Ascending aorta (tissue), 2 donors: ENCODE measurements at places on chromosomes 11 and 22. TPM values are rescaled to one million over a fixed set of nuclear protein-coding genes. Genes with fewer than 3 reads are reported as not detected.
A peak's percentile ranks its signal among the peaks of the same experiment; 100 is the strongest.

DNA sequence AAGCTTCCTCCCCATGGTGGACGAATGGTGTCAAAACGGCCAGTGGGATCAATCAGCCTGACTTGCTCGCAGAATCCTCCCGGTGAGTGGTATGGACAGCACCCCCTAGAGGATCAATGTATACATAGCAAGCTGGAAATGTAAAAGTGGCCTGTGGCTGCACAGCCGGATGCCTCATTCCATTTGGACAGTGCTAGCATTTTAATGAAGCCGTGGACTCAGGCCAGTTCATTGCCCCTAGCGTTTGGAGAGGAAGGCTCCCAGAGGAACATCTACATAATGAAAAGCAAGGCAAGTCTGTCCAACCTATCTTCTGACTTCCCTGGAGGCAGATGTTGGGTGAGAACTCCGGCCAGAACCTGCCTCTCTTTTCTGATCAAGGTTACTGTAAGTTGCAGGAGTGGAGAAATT lies 942.3 kb downstream of the NTM start:
- DNase-seq = no peak

DNA sequence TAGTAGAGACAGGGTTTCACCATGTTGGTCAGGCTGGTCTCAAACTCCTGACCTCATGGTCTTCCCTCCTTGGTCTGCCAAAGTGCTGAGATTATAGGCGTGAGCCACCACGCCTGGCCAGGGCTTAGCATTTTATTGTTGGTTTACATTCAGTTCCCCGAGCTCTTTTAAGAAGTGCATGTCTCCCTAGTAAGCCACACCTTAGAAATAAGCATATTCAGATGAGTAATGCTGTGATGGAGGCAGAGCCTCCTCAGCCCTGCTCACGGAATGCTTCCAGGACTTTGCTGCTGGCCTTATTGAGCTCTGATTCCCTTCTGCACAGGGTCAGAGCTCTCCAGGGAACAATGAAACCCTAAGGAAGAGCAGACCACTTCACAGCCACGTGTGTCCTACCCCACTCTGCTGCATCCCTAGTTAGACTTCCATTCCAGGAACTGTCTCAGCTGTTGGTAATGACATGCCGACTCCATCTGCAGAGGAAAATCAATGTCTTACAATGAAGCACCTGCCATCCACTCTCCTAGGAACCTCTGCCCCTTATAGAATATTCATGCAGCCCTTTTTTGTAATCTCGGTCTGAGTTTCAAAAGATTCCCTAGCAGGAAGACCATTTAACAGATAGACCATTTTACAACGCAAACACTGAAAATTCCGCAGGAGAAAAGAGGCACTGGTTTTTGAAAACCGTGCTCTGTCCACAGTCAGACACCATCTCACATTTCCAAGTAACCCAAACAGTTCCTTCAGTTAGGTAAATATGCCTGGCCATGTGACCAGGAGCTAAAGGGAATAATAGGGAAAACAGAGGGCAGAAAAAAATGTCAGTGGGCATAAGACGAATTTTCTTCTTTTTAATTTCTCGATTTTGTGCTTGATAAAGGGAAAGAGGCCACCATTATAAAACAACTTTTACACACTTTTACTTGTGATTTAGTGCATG lies 1.7 kb upstream of the JAM3 start:
- no peak for DNase-seq

DNA sequence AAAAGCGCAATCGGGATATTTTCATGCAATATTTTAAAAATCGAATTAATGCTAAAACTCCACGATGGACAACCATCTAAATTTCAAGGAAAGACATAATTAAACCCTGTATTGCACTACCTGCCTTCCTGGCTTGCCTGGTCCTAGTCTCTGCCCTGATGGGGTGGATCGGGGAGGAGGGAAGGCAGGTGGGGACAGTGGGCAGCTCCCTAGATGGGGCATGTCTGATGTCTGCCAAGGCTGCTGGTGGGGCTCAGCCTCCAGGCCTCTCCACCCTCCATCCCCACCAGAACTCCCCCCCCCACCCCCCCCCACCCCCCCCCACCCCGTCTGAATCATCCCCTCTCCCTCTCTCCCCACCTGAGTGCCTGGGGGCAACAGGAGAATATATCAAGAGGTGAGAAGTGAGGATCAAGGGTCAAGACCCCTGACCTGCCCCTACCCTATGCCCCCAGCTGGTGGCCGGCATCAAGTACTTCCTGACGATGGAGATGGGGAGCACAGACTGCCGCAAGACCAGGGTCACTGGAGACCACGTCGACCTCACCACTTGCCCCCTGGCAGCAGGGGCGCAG lies 650 bp downstream of the CST6 start:
- no peak for DNase-seq

DNA sequence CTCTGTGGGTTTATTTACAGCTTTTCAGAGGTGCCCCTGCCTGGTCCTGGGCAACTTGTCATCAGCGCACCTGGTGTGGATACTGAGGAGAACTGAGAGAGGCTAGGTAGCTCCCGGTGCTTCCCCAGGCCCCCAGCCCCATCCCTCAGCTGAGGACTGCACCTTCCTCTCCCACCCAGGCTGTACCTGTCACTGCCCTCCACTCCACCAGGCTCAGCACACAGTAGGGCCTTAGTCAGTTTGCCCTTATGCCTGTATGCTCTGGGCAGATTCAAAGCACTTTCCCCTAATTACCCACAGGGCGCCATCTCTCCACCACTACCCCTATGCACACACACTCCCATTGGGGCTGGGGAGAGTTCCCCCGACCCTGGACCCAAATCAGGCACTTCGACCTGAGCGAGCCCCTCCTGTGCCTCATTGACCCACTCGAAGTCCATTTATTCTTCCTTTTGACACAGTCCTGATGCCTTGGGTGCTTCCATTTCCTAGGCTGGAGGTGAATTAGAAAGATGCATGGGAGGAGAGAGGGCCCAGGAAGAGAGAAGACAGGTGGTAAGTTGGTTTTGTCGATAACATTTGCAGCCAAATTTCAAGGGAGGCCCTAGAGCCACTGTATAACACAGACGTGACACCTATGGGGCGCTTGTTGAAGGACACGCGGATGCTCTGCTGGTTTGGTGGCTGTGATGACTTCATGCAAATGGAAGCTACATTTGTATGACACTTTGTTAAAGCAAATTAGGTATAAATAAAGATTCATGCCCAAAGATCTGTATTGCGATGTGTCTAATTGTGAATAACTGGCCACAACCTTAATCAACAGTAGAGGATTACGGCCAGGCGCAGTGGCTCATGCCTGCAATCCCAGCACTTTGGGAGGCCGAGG lies 13.8 kb upstream of the PICK1 start:
- DNase-seq = no peak

DNA sequence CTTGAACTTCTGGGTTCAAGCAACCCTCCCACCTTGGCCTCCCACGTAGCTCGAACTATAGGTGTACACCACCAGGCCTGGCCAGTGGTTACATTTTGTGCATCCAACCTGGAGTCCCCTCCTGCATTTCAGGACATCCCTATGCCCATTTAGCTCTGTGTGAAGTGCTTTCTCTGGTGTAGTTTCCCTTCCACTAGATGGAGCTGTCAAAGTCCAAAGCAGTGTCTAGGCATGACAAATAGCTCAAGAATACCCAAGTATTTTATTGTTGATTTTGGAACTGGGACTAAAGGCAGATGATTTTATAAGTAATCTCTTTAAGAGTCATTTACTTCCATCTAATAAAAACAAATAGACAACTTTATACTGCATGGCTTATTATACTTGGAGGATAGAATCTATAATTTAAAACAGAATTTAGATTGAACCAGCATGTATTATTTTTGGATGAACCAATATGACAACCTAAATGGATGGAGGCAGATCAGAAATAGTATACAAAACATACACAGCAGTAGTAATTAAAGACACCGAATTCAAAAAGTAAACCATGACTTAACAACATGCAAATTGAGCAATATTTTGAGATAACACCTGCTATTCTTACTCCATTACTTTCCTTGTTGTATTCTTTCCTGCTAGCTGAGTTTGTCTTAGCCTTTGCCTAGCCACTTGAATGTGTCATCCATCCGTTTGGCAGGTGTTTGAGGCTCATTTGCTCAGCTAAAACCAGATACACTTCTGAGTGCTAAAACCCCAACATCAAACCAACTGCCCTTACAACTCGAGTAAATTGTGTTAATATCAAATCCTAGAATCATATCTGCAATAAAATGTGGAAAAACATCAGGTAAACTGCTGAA lies 37.7 kb downstream of the EIF4ENIF1 start:
- no peak for DNase-seq

DNA sequence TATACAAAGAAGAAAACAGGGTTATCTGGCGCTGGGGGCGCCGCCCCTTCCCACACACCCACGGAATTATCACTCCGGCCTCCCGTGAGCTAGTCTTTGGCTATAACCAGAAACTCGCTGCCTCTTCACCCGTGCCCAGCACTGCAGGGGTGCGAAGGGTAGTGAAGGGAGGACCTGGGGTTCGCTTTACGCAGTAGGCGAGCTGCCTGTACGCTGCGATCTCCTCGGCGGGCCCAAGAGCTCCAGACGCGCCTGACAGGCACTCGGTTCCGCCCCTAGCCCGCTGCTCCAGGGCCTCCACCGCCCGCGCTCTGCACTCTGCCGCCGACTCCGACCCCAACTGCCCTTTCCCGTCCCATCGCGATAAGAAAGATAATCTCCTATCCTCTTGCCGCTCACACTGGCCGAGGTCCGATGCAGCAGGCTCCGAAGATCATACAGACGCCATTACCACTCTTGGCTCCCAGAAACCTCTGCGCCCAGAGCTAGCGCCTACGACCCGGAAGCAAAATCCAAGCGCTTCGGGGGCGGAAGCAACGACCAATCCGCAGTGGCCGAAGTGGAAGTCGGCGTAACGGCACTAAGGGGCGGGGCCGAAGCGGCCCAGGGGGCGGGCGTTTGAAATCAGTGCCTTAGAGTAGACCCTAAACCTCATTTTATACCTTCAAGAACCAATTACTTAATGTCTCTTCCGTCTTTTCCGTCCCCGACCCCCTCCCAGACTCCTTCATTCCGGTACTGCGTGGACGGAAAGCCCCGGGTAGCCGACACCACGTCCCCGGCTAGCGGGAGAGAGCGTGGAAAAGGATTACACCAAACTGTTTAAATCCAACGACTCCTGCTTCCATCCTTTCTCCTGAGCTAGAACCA lies at the start of the genes CWC15 and KDM4D:
Gene CWC15, minus strand, starts transcription at position 458 of the 870 bp plus-strand sequence. CDS start 1,371 bp downstream, outside the sequence.
Gene KDM4D, plus strand, starts transcription at position 611 of the 870 bp plus-strand sequence. CDS start 23,664 bp downstream, outside the sequence.
- DNase-seq = peak; percentile 96

- peak; percentile 46 for DNase-seq
These were observed 607 bp upstream of the ROBO4 start for GRCh38 chr11:124898263-124898680.

- DNase-seq = no peak
These were observed 444.4 kb downstream of the DLG2 start for GRCh38 chr11:85182441-85183387.

DNA sequence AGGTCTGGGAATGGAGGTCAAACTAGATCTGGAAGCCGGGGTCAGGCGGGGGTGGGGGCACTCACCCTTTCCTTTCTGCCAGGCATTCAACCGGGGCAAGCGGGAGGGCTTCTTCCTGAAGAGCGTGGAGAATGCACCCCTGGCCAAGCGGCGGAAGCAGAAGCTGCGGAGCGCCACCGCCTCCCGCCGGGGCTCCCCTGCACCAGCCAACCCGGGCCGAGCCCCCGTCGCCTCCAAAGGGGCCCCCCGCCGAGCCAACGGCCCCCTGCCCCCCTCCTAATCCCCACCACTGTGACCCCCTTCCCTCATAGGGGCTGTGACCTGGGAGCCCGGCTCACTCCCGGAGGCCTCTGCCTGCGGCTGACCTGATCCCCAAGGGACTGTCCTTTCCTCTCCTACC lies 12.2 kb downstream of the RPS6KA4 start:
- no peak for DNase-seq

- DNase-seq = no peak
These were observed 169.4 kb upstream of the ZBED5 start for GRCh38 chr11:11027288-11027687.

DNA sequence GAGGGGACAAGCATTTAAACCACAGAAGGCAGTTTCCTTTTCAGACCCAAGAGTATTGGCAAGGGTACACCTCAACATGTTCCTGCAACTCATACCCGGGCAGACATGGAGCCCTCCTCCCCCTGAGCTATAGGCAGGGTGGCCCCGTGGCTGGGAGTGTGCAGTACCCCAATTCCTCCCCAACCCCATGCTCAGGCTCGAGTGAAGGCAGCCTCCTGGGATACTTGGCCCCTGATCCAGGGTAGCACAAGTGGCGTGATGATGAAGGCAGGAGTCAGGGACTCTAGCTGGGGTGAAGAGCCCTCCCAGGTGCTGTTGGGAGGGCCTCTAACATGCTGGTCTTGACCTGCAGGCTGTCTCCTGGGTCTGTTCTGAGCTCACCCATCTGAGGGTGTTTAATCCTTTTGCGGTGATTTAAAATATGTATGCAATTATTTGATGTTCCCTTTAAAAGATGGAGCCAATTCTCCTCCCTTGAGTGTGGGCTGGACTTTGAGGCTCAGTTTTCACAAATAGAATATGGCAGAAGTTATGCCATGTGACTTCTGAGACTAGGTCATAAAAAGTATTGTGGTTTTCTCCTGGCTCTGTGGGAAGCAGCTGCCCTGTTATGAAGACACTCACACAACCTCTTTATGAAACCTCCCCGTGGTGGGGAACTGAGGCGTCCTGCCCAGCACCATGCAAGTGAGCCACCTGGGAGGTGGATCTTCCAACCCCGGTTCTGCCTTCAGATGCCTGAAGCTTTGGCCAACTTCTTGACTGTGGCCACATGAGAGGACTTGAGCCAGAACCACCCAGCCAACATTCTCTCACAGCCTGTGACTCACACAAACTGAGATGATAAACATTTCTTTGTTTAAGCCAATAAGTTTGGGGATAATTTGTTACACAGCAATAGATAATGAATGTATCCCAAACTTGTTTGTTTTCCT lies 54.7 kb upstream of the NECTIN1 start:
- no peak for DNase-seq

- DNase-seq = no peak
These were observed 40.9 kb upstream of the AMPD3 start for GRCh38 chr11:10414181-10414580.

- DNase-seq = no peak
These were observed 7.2 kb downstream of the JAML start for GRCh38 chr11:118217575-118217974.

DNA sequence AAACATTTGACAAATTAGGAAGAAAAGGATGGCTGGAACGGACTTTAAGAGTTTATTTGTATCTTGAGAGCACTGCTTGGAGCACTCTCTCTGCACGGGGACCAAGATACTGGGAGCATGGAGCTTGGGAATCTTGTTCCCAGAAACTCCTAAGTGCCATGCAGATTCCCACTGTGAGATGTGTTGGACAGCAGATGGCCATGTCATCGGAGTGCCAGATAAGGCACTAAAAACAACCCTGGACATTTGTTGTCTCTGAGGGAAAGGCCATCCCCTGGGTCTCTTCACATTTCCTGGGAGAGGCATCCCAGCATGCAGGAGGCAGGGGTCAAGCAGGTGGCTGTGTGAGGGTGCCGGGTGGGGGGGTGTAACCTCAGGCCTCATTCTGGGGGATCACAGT lies 2.9 kb downstream of the KIRREL3 start:
- DNase-seq = no peak

DNA sequence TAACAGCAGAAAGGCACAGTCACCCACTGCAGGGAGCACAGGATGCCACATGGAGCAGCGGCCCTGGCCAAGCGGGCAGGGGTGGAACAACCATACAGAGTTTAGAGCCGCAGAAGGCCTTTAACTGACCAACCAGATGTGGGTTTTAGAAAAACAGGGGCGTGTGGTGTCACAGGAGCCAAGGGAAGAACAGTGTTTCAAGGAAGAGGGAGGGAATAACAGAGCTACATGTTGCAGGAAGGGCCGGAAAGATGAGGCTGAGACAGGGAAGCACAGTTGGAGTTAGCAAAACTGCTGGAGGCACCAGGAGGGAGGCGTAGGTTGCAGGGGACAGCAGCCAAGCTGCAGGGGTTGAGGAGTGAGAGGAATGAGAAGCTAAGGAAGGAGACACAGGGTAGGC lies 7.8 kb upstream of the NAA40 start:
- DNase-seq = no peak

Gene FGF19
- not detected for total RNA-seq

Gene GRAMD4
- 20.2 TPM for total RNA-seq

Gene OR4D5
- total RNA-seq = not detected
